ENCODE measurements at places on chromosomes 12 and 14.

- no peak for DNase-seq
Observed at GRCh38 chr12:16435875-16436554, 88.6 kb downstream of the MGST1 start.

- no peak for DNase-seq
Observed at GRCh38 chr14:104049576-104050240, 35.8 kb upstream of the ASPG start.

GRCh38 chr12:10849425-10849878 is at the start of gene PRR4:
Gene PRR4 (minus strand): TSS chr12:10849475. CDS start chr12:10849437, 38 bp downstream.
- DNase-seq, result no peak

GRCh38 chr14:19873178-19873577 is 1.8 kb upstream of the OR4K2 start:
- no peak for DNase-seq

GRCh38 chr12:102031852-102032251 is 29.9 kb downstream of the WASHC3 start:
- DNase-seq, result no peak

GRCh38 chr12:49287876-49288275 is 7.1 kb upstream of the PRPH start:
- no peak for DNase-seq

DNA sequence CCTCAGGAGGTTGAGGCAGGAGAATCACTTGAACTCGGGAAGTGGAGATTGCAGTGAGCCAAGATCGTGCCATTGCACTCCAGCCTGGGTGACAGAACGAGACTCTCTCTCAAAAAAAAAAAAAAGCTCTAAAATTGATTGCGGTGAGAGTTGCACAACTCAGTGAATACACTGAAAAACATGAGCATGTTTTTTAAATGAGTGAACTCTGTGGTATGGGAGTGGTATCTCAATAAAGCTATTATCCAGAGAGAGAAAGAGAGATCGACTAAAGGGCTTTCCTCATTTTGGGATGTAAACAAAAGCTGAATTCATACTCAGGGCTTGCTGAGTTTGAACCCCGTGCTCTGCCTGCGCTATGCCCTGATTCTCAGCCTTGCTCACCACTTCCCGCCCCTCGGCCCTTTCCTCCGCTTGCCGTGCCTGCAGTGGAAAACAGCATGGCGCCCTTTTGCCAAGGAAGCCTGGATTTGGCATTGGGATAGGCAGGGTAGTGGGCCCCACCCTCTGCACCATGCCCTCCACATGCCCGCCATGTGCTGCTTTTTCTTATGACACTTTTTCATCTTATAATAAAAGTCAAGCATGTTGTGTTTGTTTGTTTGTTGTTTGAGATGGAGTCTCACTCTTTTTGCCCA is 102.5 kb downstream of the LGMN start:
- no peak for DNase-seq

DNA sequence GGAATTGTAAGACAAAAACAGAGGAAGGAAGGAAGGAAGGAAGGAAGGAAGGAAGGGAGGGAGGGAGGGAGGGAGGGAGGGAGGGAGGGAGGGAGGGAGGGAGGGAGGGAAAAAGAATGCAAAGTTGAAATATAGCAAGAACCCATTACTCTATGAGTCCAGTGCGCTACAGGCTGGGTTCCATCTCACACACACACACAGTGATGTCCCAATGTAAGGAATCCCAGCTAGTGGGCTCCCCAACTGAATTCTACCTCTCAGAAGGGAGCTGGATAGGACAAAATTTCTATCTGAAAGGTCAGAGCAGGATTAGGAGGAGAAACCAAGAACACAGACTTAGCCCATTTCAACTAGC is 173.4 kb downstream of the DAD1 start:
- DNase-seq, result no peak

DNA sequence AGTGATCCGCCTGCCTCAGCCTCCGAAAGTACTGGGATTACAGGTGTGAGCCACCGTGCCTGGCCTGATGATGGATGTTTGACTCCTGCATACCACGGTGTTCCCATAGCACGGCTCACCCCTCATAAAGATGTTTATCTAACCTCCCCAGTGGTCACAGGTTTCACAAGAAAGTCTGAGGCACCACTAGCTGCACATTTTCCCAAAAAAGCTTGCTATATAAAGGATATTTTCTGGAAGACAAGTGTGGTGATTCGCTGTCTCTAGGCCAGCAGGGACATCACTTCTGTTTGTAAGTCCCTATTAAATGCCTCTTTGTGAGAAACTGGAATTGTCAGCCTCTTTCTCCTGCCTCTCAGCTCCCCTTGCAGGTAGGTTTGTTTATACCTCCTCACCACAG is 18.3 kb downstream of the PLEK2 start:
- DNase-seq, result no peak

DNA sequence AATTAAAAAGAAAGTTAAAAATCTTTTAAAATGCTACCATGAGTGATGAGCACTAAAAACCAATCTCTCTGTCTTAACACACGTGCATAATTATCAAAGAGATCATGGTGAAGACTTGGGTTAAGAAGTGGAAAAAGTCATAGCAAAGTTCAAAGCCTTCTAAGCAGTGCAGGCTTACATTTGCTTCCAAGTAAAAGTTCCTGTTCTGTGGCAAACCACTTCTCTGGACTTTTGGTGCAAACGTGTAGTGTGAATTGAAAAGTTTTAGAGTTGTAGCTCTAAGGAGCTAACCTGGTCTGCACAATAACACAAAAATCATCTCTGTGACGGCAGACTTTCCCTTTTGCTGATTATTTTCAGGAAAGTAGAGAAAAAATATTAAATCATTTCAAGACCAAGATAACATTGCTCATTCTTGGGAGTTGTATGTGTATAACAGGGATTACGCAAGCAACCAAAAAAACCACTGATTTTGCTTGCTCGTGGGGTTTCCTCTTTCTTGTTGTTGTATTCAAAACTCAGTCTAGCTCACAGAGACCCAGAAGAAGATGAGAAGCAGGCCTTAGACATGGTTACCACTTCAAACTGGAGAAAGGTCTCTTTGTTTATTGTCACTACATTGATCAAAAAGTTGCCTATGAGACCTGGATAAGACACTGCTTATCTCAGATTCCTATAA is 2.3 kb upstream of the GLIPR1 start:
- no peak for DNase-seq

GRCh38 chr14:103066399-103066798 is 9.1 kb upstream of the CDC42BPB start:
- no peak for DNase-seq

DNA sequence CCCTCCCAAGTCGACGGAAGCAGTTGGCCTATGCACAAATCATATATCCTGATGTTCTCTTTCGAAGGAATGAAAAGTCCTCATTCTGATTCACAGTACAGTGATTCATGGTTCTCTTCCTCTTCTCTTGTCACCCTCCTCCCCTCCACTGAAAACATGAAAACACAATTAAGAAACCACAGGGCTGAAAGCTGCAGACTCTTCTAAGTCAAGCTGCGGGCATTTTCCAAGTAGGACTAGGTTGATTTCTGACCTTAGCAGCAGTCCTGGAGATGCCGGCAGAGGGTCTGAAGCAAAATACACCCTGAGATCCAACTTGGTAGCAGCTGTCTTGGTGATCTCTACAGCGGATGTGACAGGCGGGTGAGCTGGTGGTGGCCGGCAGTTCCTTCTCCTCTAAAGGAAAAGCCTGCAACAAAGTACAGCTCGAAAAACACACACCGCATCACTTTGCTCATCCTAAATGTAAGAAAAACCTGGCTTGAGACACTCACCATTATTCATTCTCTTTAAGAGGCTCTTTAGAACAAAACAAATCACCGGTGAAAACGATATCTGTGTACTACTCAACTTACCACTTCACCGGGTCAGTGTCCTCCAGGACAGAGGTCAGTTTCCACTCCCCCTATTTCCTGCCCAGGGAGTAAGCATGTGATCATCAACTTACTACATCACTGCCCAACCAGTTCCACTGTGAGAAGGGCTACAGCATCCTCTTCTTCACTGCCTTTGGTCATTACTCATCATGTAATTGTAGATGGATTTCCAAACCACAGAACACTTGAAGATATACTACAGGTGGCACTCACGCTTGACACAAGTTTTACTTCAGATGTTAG is 6.0 kb downstream of the TMCC3 start:
- no peak for DNase-seq
